ENCODE measurements at places on chromosomes 1 and 21.
A peak's percentile ranks its signal among the peaks of the same experiment; 100 is the strongest.

- DNase-seq = no peak
Observed at GRCh38 chr1:181174861-181175260, 86.4 kb downstream of the IER5 start.

DNA sequence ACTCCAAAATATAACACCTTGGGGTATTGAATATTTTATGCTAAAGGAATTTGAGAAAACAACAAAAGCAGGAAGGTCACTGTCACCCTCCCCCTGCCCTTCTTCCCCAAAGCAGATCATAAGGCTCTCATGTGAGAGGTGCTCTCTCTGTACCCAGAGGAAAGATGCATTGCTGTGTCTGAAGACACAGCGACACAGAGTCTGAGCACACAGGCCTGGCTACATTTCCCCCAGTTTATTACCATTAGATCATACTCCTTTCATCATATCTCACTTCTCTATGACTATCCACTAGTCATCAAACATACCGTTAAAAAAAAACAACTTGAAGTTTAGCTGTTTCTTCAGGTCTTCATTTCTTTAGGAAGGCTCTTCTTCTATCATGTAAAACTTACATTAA is 127.1 kb downstream of the PPIAL4G start:
- no peak for DNase-seq

DNA sequence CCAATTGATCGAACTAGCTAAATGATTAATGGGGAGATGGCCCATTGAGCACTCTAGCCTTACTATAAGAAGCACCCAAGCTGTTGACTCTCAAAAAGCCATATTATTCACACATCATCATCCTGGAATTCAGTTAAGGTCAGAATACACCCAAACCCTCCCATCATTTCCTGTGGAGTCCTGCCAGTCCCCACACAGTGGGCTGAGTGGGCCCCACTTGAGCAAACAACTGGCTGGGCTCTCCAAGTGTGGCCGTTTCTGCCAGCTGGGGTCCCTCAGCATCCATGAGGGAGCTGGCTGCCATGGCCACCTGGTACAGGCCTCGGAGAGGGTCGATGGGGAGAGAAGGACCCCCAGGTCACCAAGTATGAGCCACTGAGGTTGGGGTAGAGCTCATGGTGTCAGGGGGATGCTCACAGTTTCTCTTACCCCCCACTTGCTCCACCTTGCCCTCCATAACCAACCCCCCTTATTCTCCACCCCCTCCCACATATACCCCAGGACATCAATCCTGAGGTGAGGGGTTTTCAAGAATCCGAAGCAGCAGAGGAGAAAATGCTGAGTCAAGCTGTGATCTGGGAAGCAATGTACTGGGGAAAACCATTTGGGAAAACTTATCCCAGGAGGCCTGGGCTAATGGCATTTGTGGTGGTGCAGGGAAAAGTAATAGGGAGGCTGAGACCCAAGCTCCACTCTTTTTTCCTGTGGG is 60.3 kb downstream of the UBE2T start:
- DNase-seq = no peak

DNA sequence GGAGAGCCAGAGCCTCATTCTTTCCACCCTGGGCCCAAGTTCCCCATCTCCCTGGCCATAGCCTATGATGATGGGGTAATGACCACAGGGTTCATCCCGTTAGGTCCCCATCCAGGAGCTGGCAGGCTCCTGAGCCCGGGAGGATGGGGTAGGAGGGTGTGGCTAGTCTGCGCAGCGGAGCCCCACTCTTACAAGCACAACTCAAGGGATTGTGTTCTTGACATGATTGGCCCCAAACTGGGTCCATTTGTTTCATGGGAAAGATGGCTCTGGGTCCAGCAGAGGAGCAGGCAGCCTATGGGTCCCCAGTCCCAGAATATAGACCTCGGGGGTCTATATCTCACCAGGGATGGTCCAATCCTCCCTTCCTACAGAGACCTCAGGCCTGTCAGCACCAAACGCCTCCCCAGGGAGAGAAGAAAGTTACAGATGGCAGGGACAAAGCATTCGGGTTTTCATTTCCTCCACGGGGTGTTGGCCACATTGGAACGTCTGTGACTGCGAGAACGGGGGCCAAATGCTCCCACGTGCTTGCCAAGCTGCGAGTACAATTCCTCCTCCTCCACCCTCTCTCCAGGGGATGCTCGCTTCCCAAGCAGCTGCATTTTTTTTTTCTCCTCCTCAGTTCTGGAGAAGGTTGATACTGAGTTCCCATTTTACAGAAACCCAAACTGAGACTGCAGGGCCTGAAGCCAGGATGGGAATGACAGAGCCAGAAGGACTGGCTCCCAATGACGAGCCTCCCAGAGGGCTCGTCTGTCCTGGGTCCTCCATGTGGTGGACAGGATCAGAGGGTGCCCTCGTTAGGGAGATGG is 71.0 kb downstream of the DHRS3 start:
- peak; percentile 4 for DNase-seq

DNA sequence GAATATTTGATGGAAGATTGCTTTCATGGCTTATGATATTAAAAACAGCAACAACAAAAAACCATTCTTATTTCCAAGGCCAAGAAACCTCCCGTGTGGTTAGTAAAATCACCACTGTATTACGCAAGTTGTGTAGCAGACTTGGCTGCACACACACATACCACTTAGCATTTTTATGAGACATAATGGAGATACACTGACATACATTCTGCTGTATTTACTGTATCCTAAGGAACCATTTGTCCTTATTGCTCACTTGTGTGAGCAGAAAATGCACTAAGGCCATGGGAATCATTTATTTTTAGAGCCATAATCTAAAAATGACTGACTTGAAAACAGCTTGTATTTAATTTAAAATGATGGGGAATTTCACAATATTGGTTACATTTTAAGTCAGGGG is 584 bp upstream of the C1orf141 start:
- no peak for DNase-seq

GRCh38 chr1:24199291-24199900 is 12.3 kb upstream of the IFNLR1 start:
- DNase-seq = peak; percentile 76

GRCh38 chr1:231159963-231160761 is 1.7 kb upstream of the TRIM67 start:
- DNase-seq = no peak

- no peak for DNase-seq
Observed at GRCh38 chr21:43688906-43689305, 29.5 kb downstream of the RRP1B start.

GRCh38 chr21:42367367-42368165 is 1.2 kb upstream of the TFF1 start:
- no peak for DNase-seq
